ENCODE measurements at places on chromosomes 1 and 21.

DNA sequence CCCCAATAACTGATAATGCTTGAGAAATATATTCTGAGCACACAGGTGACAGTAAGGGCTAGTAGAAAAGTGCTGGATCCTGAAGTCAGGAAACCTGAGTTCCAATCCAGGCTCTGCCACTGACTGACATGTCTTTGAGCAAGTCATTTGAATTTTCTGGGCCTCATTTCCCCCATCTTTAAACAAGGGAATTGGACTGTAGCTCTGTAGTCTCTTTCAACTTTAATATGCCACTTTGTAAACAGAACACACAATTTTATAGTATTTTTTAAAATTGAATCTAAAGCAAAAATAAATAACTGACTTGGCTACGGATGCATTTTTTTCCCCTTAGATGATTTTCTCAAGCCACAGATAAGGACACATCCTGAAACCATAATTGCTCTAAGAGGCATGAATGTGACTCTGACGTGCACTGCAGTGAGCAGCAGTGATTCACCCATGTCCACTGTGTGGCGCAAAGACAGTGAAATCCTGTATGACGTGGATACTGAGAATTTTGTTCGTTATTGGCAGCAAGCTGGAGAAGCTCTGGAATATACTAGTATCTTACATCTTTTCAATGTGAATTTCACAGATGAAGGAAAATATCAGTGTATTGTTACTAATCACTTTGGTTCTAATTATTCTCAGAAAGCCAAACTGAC is 37.0 kb downstream of the LRIG2 start:
- no peak for DNase-seq

DNA sequence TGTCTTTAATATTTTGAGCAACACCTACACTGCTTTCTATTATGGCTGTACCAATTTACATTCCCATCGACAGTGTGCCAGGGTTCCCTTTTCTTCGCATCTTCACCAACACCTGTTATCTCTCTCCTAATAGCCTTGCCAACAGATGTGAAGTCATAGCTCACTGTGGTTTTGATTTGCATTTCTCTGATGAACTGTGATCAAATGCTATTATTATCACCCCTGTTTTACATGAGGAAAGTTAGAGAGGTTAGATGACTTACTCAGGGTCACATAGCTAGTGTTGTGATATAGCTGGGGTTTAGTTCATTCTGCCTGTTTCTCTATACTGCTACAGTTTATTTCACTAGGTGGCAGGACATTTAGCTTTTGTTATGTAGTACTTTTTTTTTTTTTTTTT is 204.1 kb downstream of the FMN2 start:
- DNase-seq: no peak

- no peak for DNase-seq
Observed at GRCh38 chr21:33980276-33980916, 64.8 kb upstream of the ATP5PO start.

GRCh38 chr1:62295921-62296491 is 23.2 kb downstream of the KANK4 start:
- DNase-seq: no peak

DNA sequence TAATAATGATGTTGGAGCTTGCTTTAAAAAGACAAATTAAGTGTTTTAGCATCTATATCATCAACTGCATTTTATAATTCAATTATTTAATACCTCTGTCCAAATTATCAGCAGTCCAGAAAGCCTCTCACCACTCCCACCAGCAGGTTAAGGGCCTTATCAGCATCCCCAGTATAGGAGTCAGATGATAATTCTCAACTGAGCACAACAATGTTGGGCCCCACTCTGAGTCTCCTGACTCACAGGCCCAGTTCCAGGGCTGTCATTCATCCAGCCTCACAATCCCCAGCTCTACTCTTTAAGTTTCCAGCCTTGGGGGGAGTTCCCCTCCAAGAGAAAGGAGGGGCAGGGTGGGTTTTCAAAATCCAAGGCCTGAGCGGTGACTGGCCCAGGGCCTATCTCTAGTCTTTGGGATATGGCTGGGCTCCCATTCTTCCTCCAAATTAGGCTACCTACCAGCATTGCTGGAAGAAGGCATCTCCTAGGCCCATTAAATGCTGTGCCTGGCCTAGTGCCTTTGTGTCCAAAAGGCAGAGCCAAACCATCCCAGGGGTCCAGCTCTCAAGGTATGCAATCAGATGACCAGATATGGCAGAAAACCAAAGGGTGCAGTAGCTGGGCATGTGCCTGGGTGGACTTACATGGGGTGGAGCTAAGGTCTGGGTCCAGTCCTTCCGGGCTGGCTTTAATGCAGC is 134.1 kb downstream of the GLUL start:
- DNase-seq: no peak

GRCh38 chr1:31736675-31737074 is 27.5 kb downstream of the ADGRB2 start:
- no peak for DNase-seq

GRCh38 chr1:84268346-84268745 is 33.2 kb upstream of the SAMD13 start:
- no peak for DNase-seq

DNA sequence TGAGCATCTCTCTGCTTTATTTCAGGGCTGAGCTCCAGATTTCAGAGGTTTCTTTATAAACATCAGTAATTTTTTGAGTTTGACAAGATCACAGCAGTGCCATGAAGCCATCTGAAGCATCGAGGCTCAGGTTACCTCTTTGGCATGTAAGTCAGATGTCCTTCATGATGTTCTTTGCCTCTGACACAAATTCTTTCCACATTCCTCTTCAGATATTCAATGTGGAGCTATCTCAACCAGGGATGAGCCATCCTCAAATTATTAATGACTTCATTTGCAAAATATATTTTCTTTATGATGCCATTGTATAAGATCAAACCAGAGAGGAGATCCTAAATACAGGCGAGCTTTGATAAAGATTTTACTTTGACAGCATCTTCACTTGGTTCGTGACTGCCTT is 256.7 kb downstream of the COL11A1 start:
- no peak for DNase-seq

GRCh38 chr1:104733866-104734265 is 984.2 kb downstream of the AMY1C start:
- DNase-seq: no peak

DNA sequence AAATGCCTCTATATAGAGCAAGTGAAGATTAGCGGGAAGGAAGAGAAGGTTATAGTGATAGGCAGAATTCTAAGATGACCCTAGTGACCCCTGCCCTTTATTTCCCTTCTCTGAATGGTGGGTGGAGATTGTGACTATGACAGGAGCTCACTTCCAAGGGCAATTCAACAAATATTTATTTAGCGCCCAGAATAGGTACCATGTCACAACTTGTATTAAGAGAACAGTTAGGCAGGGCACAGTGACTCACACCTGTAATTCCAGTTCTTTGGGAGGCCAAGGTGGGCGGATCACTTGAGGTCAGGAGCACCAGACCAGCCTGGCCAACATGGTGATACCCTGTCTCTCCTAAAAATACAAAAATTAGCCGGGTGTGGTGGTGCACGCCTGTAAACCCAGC is 236.0 kb upstream of the POGK start:
- peak; percentile 23 for DNase-seq

GRCh38 chr1:190011585-190011984 is 466.1 kb downstream of the BRINP3 start:
- DNase-seq: no peak

DNA sequence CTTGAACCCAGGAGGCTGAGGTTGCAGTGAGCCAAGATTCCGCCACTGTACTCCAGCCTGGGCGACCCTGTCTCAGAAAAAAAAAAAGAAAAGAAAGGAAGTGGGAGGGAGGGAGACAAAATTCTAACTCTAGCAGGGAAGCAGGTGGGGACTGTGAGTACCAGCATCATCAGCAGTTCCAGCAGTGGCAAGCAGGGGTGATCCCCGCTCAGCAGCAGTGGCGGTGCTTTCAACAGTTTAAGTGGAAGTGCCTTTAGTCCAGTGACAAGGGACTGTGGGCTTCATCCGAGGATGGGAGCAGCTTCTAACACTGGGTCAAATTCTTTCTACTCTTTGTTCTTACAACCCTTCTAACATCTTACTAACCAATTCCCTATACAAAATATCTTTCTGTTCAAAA is 858.1 kb upstream of the ADAMTS5 start:
- DNase-seq: no peak

- DNase-seq: no peak
Observed at GRCh38 chr21:41769933-41770332, 3.1 kb upstream of the RIPK4 start.

GRCh38 chr1:232905331-232906034 is 44.9 kb upstream of the NTPCR start:
- no peak for DNase-seq

DNA sequence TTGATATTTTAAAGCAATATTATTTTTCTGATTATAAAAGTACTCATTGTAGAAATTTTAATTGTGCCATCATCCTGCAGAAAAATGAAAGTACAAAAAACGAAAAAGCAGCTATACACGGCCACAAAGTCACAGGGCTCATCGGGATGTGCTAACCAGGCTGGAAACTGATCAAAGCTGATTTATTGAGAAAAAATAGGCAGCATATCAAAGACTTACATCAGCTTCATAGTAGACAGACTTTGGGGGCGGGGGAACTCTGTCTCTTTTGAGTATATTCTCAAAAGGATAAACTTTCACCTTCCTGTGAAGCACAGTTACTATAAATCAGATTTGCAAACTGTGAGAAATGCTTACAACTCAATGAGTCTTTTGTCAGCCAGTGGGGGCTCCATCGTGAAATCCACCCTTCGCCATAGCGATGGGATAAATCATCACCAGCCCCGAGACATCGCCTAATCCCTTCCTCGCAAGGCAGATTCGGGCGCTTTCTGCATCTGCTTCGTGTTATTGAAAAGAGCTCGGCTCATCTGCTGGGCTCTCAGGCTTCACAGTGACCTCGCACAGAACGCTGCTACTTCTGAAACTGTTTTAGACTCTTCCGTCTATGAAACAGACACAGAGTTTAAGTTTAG is 69.2 kb upstream of the ERG start:
- no peak for DNase-seq

DNA sequence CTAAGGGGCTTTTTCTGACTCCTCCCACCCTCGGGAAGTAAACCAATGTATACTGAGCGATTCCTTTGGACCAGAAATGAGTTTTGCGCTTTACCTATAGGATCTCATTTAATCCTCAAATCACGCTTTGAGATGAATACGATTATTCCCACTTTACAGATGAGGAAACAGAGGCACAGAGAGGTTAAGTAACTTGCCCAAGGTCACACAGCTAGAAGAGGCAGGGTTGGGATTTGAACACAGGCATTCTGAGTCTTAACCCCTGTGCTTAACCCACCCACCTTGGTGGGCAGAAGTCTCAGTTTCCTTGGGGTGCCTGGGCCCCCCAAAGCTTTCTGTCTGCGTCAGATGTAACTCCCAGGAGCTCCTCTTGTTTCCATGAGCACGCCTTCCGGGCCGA is 85.8 kb upstream of the ACTL8 start:
- DNase-seq: no peak

DNA sequence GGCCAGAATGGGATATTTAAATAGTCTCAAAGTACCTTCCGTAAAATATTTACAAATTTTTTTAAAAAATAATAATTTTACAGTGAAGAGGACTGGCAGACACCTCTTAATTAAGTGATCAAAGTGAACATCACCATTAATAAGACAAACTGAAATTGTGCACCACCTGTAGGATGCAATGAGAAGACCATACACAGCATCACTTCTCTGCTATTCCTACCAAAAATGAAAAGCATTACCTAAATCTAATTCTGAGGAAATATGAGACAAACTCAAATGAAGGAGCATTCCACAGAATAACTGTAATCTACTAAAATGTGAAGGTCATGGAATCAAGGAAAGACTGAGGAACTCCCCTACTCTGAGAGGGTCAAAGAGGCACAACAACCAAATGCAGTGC is 68.2 kb upstream of the PRDX6 start:
- no peak for DNase-seq

- DNase-seq: no peak
Observed at GRCh38 chr1:167654975-167655575, 25.0 kb downstream of the RCSD1 start.

DNA sequence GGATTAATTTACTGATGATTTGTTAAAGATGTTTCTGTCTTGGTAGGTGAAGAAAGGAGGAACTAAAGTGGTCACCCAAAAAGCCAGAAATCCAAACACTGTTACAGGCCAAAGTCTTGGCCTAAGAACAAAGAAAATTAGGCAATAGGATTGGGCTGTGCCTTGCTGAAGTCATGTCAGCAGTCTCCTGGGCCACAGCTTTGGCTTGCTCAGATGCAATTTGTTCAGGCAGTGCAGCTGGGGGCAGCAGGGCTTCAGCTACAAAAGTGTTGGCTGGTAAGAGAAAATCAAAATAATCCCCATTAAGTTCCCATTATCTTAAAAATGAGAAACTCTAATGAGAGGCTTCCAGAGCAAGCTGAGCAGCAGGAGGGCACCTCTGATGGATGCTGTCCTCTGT is 14.0 kb upstream of the RAP1A start:
- no peak for DNase-seq

Measured in LoVo (cell line).